NCI-H2107 (cell line): ENCODE measurements at places on chromosomes 5 and 9.

DNA sequence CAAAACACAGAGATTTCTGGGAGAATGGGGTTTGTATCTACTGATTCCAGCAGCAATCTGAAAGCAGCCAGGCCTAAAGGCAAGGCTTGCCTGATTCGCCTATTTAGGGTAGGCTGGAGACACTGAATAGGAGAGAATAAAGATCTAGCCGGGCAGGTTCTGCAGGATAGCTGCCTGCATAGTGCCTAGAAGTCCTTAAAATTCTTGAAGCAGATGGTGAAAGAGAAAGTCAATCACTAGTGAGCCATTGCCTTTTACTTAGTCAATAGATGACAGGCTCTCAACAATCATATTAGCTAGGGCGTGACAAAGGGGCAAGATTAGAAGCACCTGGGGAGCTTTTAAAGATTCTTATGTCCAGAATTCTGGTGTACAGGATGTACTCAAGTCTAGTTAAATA is 522.7 kb downstream of the HTR1A start:
- DNase-seq = no peak

GRCh38 chr9:21434202-21435014 is 5.8 kb upstream of the IFNA1 start:
- no peak for DNase-seq

GRCh38 chr9:117491491-117491890 is 76.6 kb upstream of the ASTN2 start:
- no peak for DNase-seq

- no peak for DNase-seq
These were observed 180.3 kb downstream of the SREK1 start for GRCh38 chr5:66324357-66324756.

- DNase-seq = no peak
These were observed 196.2 kb downstream of the AOPEP start for GRCh38 chr9:94922691-94923107.

GRCh38 chr5:56148453-56148971 is 84.6 kb downstream of the ANKRD55 start:
- DNase-seq = peak; percentile 15

DNA sequence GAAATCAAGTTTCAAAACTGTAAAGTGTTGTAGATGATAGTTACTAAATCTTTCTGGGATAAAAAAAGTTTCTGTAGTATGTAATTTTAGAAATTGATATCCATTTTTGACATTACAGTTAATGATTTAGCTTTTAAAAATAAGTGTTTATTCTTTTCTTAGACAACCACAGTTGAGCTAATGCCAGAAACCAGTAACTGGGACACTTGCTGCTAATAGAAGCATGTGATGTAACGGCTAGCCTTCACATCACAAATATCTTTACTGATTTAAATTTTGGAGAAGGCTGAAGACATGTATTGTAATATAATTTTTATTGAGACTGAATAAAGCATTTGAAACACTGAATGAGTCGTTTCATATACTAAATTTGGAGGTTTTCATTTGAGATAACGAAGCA is 18.8 kb downstream of the CSNK1G3 start:
- no peak for DNase-seq

GRCh38 chr9:5884191-5884590 is 6.5 kb upstream of the MLANA start:
- DNase-seq = no peak

DNA sequence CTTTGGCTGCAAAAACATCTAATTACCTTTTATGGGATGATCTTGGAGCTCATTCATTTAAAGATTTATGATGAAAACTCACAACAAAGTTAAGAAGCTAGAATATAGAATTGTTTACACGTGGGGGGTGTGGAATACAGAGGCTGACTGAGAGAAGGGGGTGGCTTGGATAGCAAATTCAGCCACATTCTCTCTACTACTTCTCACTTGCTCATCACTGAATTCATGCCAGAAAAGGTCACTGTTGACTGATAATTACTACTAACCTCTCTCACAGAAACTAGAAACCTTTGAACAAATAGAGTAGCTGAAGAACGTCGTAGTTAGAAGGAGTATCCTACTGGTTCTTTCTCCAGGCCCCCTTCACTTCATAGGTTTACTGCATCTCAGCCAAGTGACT is 808.2 kb downstream of the BRINP1 start:
- no peak for DNase-seq

GRCh38 chr5:175878544-175879438 is 7.4 kb downstream of the CPLX2 start:
- DNase-seq = no peak
